ENCODE measurements at places on chromosomes 11 and 22.

DNA sequence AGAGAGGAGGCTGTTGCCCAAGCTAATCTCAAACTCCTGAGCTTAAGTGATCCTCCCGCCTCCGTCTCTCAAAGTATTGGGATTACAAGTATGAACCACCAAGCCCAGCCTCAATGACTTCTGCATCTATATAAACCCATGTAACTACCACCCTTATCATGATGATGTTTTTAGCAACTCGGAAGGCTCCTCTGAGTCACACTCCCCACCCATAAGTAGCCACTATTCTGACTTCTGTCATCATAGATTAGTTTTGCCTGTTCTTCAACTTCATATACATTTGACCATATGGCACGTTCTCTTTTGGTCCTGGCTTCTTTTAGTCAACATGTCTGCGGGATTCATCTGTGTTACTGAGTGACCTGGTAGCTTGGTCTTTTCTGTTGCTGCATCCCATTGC, 6.4 kb upstream of the FOSL1 start:
- DNase-seq, result no peak

- no peak for DNase-seq
Measured at GRCh38 chr11:87871056-87871455, 304.2 kb downstream of the RAB38 start.

- no peak for DNase-seq
Measured at GRCh38 chr11:70105755-70106571, 27.8 kb downstream of the ANO1 start.

DNA sequence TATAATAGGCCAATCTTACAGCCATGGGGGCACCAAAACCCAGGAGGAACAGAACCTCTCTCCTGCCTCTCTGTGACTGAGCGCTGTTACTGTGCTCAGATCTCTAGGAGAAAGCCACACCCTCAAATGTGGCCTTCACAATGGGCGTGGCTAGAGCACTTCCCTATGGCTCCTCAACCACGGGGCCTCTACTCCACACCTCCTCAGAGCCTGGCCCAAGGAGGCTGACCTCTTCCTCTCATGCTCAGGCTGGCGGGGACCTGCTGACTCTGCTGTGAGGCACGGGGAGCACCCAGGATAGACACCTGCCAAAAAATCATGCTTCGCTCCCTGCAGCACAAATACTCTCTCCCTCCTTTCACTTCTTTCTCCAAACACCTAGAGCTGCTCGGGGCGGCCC, 41.0 kb downstream of the C11orf58 start:
- DNase-seq, result no peak

- no peak for DNase-seq
Measured at GRCh38 chr22:29147331-29147899, 58.3 kb upstream of the EMID1 start.

DNA sequence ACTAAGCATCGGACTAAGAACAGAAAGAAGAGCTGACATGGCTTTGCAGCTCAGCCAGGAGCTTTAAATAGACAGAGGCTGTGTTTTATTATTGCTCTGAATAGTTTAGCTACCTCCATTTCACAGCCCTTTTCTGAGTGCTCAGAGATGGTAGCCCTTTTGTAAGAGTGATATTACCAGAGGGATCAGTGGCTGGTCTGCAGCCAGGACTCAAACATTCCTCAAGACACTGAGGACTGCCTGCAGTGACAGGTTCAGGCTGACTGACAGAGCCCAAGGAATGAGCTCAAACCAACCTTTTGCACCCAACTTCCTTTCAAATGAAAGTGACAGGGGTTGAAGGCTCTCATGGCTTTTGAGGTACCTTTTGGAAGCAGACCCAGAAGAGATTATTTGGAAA, 189.0 kb downstream of the DDX10 start:
- DNase-seq, result no peak

- DNase-seq, result no peak
Measured at GRCh38 chr11:115607621-115608221, 103.5 kb upstream of the CADM1 start.

DNA sequence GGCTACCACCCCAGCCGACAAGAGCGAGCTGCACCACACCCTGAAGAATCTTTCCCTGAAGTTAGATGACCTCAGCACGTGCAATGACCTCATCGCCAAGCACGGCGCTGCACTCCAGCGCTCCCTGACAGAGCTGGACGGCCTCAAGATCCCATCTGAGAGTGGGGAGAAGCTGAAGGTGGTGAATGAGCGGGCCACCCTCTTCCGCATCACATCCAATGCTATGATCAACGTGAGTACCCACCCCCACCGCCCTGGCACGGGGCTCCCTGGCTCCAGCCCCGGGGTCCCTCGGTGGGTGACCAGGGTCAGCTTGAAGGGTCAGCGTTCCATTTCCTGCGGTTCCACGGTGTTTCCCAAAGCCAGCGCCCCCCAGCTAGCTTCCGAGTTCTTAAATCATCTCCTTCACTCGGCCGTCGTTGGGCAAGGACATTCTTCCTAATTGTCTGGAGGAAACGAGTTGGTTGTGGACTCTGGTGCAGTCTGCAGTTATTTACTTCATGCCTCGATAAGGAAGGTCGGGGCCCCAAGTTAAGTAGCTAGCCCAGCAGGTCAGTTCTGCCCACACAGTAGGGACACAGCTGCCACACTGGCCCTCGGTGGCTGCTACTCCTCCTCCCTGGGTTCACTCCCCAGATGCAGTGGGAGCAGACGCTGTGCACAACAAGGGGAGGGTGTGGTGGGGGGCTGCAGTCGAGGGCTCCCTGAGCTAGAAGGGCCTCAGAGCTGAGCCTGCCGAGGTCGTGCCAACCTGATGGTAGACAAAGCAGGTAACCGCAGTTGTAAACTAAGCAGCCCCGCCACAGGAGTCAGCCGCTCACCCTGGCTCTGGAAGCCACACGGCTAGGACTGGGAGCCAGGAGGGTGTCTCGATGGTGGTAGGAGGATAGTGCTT, 97.9 kb downstream of the MORC2 start:
- DNase-seq, result no peak

- DNase-seq, result no peak
Measured at GRCh38 chr11:69691463-69691862, 12.4 kb downstream of the FGF19 start.

- DNase-seq, result no peak
Measured at GRCh38 chr11:93216511-93217101, 18.8 kb upstream of the SLC36A4 start.

GRCh38 chr22:22038178-22038880, 55.7 kb upstream of the TOP3B start:
- no peak for DNase-seq

DNA sequence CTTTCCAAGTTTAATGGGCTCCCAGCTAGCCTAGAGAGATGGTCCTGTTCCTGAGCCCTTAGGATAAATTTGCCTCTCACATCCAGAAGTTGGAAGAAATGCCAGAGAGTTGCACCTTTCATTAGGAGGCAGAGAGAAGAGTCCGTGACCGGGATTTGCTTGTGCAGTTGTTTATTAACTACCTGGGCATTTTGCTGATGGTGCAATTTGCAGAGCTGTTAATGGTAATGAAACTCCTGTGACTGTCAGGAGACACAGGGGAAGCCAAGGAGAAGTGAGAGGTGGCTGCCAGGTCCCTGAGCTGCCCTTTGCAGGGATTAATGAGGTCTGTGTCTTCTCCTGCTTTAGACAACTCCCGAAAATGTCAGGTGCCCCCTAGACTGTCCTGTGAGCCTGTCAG, 69.1 kb upstream of the B3GAT1 start:
- DNase-seq, result no peak

- no peak for DNase-seq
Measured at GRCh38 chr11:46485856-46486443, 94.4 kb upstream of the CHRM4 start.

DNA sequence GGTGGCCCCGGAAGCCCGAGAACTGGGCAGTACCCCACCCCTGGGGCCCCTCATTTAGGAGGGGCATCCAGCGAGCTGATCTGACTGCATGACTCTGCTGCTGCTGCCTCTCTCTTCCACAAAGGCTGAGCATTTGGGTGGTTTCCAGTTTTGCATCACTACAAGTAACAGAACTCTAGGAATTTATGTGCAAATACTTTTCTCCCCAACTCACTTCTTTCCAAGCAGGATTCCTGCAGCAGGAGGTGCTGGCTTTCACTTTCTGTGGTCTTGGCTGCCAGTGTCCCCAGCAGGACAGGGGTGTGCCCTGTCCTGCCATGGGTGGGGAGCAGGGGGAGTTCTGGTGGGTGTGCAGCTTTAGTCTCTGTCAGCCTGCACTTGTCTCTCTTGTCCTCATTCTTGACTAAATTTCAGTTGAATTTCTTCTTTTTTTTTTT, 21.2 kb downstream of the UPB1 start:
- DNase-seq, result no peak

DNA sequence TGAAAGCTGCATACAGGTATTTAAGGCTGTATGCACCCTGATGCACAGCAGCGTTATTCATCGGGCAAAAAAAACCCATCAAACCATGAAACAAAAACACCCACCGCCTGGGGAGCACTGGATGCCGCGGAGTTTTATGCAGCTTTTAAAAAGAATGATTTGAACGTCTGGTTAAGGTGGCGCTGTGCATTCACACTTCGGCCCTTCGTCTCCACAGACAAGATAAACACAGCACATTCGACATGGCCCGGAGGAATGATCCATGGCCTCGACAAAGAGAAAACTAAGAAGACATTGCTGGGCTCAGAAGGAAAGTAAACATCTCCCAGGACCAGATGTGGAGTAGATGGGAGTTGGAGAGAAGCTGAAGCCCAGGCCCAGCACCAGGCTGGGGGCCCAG, 40.8 kb upstream of the GAL start:
- no peak for DNase-seq

GRCh38 chr11:2812371-2812991, 73.1 kb downstream of the CDKN1C start:
- no peak for DNase-seq

Measured in activated naive CD4-positive, alpha-beta T cell (primary cell).